NCI-H69 (cell line): ENCODE measurements at places on chromosomes 12 and 14.

- DNase-seq, result peak; percentile 76
Observed at GRCh38 chr14:93892923-93893558, 34.1 kb upstream of the FAM181A start.

DNA sequence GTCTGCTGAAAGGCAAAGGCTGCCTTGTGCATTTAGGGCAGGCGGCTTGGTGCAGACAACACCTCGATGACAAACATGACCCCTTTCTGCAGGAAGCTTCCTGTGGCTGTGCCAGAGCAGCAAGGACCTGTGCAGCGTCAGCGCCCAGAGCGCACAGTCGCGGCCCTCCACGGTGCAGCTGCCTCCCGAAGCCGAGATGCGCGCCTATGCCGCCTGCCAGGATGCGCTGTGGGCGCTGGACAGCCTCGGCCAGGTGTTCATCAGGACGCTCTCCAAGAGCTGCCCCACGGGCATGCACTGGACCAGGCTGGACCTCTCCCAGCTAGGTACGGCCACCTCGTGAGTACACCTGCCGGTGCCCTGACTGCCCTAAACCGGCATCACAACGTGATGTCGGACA, 57.3 kb downstream of the ANKRD9 start:
- no peak for DNase-seq

DNA sequence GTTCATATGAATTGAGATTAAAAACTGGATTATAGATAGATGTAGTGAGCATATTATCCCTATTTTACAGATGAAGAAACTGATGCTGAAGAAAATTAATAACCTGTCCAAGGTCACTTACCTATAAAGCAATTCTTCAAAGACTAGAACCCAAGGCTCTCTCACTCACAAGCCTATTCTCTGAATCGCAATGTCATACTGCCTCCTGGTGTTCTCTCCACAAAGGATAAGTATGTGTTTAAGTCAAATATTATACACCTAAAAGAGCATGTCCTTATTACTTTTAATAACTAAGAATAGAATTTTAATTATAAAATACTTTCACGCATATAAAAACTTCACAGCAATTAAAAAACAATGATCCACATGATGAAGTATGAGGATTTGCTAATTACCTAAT, 721.3 kb upstream of the USP15 start:
- DNase-seq, result no peak

GRCh38 chr14:89011355-89012281, 187.2 kb downstream of the TTC8 start:
- no peak for DNase-seq

- DNase-seq, result no peak
Observed at GRCh38 chr12:115108129-115109100, 424.4 kb upstream of the TBX3 start.

GRCh38 chr14:27605282-27605681, 1007.4 kb upstream of the NOVA1 start:
- peak; percentile 55 for DNase-seq

- DNase-seq, result no peak
Observed at GRCh38 chr12:26280869-26281268, 85.5 kb downstream of the SSPN start.
